ENCODE measurements at places on chromosomes 1 and 21.
A peak's percentile ranks its signal among the peaks of the same experiment; 100 is the strongest.

DNA sequence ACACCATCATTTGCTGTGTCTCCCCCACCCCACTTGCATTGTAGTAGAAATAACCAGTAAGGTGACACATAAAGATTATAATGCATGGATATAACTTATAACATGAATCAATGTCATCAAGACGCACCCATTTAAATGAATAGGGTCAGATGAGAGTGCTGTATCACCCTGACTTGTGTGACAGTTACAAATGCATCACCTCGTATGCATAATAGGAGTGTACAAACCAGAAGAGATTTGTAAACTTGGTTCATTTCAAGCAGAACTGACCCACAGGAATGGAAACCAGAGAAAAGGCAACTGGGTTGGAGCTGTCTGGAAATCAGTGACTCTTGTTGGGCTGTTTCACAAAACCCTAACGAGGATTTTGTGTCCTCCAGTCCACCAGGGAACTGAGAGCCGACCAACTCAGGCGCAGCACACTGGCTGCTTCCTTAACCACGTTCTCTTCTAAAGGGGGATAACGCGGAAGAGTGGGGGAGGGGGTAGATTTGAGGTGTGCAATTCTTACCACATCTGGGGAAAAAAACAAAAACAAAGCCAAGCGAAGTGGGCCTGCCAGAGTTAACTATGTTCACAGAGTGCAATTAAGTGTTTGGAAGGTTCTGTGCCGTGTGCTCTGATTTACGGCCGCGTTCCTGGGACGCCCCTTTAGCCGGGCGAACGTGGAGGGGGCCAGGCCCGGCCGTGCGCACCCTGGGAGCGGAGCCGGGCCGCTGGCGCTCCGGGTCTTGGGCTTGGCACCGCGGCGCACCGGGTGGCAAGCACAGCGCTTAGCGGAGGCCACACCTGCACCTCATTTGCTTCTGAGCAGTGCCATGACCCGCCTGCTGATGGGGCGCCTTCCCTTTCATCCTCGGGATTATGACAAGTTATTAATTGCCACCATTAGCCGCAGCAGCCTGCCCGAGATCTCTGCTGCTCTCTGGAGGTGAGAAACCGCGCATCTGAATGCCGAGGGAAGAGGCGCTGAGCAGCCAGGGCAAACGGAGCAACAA, 248.8 kb upstream of the FOXD3 start:
- DNase-seq = no peak

DNA sequence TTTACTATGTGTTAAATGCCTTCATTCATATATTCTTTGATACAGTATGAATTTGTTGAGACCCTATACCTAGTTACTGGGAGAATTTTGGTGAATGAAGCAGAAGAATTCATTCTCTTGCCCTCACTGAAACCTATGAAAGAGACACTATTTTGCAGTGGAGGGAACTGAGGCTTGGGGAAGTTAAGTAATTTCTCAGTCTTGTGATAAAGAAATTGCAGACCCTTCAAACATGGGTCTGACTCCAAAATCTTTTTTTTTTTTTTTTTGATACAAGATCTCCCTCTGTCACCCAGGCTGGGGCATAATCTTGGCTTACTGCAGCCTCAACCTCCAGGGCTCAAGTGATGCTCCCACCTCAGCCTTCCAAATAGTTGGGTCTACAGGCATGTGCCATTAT, 132.1 kb downstream of the DNM3 start:
- DNase-seq = no peak

DNA sequence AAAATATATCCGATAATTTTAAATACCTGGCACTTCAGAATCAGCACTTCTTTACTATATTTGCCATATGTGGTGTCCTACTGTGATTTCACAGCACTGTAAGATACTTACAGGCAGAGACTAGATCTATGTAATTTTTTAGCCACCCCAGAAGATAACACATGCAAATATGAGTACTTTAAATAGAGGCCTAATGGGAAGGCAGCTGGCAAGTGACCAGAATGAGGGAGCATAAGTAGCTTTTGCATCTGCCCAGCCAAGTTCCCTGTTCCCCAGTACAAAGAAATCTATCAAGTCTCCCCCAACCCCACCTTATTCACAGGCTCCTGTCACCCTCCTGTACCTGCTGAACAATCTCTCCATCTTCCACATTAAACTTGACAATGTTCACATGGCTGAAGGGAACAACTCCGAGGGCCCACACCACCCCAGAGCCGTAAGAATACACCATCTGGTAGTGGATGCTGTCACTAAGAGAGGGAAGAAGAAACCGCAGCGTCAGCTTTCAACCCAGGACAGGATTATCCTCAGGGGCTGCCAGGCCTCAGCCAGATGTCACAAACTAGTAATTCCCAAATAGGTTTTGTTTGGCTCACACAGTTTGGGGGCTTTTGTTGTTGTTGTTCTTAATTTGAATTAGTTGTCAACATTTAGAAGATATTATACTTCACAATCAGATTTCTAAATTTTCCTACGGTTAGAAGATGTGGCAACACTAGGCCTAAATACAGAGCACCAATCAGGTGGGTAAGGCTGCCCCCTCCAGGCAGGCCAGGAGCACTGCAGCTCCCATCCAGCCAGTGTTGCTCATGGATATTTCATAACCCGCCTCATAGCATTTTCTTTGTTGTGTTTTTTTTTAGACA, 10.4 kb downstream of the EMC1 start:
- DNase-seq = peak; percentile 76

- DNase-seq = no peak
These were observed 11.5 kb downstream of the PLEKHA6 start for GRCh38 chr1:204348242-204348641.

DNA sequence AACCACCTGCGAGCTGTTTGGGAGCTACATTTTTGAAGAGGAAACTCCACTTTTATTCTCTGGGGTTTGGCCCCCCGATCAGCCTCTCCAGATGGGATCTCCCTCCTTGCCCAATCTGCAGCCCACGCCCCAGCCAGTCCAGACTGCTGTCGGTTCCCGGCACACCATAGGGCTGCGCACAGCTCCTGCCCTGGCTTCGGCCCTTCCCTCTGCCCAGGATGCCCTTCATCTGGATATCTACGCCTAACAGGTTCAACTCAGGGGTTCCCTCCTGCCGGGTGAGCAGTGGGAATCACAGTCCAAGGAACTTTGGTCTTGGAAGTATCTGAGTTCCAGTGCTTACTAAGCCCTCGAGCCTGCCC, 135.3 kb downstream of the KAZN start:
- DNase-seq = no peak

- no peak for DNase-seq
These were observed 14.9 kb downstream of the TRMT13 start for GRCh38 chr1:100147875-100148274.

- no peak for DNase-seq
These were observed 76.0 kb downstream of the NRIP1 start for GRCh38 chr21:14988760-14989159.

DNA sequence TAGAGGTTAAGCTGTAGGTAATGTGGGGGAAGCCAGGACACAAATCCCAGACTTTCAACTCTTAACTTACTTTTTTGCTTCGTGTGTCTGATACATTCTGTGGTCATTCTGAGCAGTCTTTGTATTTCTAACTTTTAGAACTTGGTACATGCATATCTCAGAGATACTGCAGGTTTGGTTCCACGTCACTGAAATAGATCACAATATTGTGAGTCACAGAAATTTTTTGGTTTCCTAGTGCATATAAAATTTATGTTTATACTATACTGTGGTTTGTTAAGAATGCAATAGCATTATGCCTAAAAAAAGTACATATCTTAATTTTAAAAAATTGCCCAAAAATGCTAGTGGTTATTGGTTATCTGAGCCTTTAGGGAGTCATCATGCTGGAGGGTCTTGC, 3.2 kb downstream of the URB2 start:
- DNase-seq = no peak

DNA sequence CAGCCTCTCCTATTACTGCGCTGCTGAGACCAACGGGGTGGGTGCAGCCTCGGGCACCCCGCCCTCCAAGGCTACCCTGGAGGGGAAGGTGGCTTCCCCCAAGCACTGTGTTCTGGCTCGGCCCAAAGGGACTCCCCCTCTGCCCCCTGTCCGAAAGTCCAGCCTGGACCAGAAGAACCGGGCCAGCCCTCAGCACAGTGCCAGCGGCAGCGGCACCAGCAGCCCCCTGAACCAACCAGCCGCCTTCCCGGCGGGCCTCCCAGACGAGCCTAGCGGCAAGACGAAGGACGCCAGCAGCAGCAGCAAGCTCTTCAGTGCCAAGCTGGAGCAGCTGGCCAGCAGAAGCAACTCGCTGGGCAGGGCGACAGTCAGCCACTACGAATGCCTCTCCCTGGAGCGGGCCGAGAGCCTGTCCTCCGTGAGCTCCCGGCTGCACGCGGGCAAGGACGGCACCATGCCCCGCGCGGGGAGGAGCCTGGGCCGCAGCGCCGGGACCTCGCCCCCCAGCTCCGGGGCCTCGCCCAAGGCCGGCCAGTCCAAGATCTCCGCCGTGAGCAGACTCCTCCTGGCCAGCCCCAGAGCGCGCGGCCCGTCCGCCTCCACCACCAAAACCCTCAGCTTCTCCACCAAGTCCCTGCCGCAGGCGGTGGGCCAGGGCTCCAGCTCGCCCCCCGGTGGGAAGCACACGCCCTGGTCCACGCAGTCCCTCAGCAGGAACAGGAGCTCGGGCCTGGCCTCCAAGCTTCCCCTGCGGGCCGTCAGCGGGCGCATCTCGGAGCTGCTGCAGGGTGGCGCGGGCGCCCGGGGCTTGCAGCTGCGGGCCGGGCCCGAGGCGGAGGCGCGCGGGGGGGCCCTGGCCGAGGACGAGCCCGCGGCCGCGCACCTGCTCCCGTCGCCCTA, 533.1 kb downstream of the KIF26B start:
- peak; percentile 21 for DNase-seq

DNA sequence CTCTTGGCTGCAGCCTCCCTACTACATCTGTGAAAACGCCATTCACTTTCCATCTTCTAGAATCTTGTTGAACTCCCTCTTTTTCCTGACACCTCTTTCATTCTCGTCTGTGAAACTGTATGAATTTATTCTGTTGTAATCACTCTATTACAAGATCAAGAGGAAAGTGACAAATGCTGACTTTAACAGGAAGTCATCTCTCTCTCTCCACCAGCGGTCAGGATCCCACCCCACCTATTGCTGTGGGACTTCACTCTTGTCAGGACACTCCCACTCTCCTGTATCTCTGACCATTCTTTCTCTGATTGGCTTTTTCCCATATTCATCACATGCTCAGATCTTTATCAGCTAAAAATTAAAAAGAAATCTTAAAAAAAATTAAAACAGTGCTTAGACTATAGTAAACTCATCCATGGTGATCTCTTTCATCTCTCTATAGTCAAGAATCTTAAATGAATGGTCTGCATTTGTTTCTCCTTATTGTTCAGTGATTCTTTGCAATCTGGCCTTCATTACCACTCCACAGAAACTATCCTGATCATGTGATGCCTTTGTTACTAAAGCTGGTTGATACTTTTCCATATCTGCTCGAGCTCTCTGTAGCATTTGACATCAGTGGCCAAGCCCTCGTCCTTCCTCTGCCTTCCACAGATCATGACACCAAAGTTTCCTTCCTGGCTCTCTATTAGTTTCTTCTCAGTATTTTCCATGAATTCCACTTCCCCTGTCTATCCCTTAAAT, 113.6 kb downstream of the UCHL5 start:
- DNase-seq = no peak

DNA sequence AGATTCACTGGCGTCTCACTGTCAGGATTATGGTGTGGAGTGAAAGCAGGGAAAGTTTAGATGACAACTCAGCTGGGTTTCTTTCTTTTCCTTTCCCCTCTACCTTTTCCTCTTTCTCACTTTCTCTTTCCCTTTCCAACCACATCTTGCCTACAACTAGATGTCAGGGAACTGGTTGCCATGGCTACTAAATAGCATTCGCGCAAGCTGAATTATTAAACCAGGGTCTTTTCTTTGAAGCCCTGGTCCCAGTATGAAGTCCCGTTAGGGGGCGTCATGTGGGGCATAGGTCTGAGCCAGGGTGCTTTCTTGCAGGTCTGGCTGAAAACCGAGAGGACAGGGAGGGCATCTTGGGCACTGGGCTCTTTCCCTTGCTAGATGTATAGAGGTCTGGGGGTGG, 168.4 kb upstream of the CACNA1E start:
- DNase-seq = no peak

DNA sequence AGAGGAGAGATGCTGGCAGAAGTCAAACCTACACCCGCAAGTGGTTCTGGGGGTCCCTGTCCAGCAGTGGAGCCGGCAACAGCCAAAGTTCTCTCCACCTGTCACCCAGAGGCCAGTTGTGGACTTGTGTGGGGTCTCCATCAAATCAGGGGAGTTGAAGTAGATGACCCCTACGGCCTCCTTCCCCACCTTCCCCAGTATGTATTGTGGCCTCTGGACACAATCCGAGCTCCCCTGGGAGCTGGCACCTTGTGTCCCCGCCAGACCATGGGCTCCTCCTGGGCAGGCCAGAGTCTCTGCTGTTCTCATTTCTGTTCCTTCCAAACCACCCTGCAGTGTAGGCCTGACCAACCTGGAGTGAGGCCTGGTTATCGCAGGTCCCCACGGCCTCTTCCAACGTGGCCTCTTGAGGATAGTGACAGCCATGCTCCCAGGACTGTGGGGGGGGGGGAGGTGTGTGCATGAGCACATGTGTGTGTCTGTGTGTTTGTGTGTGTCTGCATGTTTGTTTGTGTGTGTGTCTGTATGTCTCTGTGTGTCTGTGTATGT, 246.4 kb downstream of the MATN1 start:
- DNase-seq = no peak

DNA sequence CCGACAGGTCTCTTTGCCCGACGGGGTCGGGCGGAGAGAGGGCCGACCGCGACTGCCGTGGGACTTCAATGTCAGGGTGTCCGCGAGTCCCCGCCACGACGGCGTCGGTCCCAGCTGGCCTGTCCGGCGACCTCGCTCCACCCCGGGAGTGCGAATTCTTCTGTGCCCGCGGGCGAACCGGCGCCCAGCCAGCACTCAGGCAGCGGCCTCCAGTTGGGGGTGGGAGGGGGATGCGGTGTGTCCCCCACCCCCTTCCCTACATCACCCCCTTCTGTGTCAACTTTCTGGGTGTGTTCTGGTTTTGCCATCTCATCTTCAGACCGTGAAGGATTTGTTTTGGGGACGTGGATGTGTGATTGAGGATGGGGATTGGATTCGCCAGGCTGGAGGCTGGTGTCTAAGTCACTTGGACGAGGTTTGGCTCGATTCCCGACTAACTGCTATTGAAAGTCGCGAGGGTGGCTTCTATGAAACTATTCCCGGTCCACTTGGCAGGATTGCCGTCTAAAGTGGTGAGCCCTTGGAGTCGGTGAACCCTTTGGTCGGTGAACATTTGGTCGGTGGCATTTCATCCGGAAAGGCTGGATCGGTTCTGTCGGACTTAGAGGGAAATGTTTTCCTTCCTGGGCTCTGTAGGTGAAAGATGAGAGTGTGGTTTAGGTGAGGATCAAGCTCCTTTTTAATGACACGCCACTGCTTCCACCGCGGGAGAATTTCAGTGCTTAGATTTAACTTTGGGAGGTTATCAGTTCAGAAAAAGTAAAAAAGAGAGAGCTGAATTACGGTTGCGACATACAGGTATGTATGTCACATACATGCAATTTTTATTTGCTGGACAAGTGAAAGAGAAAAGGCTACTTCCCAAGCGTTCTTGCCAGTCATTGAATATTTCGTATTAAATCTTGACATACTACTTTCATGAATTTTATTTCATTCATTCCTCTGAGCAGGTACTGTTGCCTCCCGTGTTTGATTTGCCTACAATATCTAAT, 771 bp downstream of the ABCD3 start:
- DNase-seq = no peak
